SJCRH30 (cell line): ENCODE measurements at places on chromosomes 11 and 22. TPM values are rescaled to one million over a fixed set of nuclear protein-coding genes. Genes with fewer than 3 reads are reported as not detected.

DNA sequence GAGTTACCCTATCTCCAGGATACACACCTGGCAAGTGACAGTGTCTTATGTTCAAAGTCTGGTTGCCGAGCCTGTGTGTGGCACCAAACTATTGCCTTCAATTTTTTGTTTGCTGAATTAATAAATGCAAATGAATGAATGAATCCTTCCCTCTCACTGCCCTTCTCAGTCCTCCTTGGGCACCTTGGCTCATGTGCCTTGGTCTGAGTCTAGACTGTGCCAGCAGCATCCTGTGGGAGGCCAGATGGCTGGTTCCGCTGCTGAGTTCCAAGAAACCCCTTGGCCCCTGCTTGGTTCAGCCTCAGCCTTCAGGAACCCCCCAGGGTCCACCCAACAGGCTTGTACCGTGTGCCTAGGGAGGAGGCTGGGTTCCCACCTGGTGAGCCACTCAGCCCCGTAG, 31.0 kb downstream of the TOB2 start:
- no peak for DNase-seq

DNA sequence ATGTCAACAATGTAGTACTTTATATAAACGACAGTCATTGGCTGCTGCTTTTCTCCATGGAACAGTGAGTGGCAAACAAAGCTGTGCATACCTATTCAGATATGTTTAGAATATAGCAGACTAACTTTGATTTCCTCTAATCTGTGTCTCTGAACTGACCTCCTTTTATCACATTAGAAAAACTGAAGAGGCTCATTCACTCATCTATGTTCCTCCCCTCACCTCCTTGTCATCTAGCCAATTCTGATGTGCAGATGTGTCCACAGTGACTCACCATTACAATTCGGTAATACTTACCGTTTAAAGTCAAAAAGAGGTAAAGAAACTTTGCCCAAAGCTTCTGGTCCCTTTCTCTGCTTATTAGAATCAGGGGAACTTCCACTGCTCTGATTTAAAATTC, 51.5 kb upstream of the RPS13 start:
- DNase-seq = no peak

DNA sequence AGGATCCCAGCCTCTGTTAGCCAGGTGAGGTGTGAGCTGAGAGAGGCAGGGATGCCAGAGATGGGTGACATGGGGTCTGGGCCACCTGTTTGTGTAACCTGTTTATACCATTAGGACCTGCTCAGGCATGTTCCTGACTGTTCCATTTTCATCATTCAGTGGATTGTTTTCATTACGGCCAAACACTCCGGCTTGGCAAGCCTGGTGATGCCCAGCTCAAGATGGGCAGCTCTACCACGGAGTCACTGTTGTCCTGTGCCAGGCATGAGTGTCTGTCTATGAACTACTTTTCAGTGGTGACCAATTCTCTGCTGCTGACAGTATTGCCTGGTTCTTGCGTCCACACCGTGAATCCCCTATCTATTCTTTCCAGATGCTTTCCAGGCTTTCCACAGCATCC, 71.5 kb upstream of the SLC22A12 start:
- DNase-seq = no peak

DNA sequence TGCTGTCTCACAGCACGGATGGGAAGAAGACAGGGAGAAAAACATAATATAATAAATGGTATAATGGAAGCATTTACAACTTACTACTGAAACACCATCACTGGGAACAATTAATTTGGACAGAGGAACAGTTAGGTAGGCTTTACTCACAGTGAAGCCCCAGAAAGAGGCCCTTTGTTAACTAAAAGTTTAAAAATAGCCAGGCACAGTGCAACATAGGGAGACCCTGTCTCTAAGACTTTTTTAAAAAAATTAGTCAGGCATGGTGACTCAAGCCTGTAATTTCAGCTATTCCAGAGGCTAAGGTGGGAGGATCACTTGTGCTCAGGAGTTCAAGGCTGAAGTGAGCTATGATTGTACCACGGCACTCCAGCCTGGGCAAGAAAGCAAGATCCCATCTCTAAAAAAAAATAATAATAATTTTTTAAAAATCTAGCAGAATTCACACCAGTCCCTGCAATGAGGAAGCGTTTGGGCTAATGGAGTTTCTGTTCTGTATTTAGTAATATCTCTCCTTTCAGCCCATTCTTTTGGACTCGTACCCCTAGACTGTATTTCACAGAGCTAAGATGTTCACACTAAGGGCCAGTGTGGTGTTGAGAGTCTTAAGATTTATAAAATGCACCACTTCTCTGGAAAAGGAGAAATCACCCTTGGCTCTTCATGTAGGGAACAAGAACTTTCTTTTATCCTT, 275.5 kb downstream of the SOX6 start:
- no peak for DNase-seq

- no peak for DNase-seq
Measured at GRCh38 chr22:18056807-18057474, 20.8 kb upstream of the PEX26 start.

DNA sequence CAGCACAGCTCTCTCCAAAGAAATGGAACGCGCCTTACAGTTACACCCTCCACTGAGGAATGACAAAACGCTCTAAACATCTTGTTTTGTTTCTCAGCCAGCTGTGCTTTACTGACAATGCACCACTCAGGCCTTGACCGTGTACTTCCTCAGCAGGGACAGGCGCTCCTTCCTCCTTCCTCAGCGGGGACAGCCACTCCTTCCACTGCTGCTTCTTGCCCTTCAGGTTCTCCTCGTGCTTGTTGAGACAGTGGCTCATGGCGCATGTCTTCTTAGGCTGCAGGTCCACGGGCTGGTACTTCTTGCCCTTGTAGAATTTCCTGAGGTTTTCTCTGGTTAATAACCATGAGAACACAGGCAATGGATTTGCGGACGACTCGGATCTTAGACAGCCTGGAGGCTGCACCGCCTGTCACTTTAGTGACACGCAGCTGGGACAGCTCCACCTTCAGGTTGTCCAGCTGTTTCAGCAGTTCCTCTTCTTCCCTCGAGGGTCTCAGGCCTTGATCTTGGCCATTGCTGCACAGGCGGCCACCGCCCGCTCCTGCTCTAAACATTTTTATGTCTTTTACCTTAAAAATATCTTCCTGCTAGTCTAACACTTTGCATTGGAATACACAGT, 613.8 kb downstream of the BRD1 start:
- DNase-seq = no peak

- peak; percentile 99 for DNase-seq
Measured at GRCh38 chr11:9573052-9573774, at the start of gene WEE1. Gene WEE1, plus strand, starts transcription at chr11:9573670. Its CDS starts 264 bp downstream, at chr11:9573934.

DNA sequence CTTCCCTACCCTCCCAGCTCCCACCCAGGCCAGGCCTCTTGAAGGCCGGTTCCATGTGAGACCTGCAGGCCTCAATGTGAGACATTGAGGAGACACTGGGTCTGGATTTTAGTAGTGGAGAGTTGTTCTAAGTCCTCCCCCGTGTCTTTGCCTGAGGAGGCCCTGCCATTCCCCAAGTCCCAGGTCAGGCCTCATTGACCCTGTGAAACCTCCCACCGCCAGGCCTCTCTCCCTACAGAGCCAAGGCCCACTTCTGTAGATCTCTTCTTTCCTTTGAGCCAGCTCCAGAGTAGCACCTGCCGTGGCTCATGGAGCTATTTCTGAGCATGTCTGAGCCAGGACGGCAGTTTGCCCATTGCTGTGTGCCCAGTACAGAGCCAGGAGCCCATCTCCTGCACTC, 1419.6 kb downstream of the TBC1D22A start:
- DNase-seq = no peak

- DNase-seq = no peak
Measured at GRCh38 chr22:39275814-39276439, 31.1 kb upstream of the PDGFB start.

GRCh38 chr11:57197762-57198161, 16.0 kb downstream of the LRRC55 start:
- no peak for DNase-seq

DNA sequence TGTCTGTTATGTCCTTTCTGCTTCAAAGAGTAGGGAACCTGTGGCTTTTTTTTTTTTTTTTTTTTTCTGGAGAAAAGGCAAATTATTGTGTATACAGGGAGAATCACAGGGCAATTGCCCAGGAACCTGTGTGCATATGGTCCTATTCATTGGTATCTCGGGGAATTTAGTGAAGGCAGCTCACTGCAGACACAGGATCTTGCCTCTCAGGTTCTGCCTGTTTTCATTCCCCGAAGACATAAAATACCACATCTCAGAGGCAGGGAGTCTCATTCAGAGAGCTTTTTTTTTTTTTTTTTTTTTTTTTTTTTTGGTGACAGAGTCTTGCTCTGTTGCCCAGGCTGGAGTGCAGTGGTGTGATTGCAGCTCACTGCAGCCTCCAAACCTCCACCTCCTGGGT, 88.3 kb downstream of the OSBP2 start:
- no peak for DNase-seq

GRCh38 chr11:131253656-131254151, 116.7 kb upstream of the NTM start:
- no peak for DNase-seq

The GPR83 gene
- total RNA-seq = 0.04 and 0.05 TPM in 2 replicates

The APOL1 gene
- 0.12 and 0.30 TPM in 2 replicates for total RNA-seq
